ENCODE measurements at places on chromosomes 2 and 18.

- DNase-seq = no peak
These were observed 632.7 kb upstream of the ID2 start for GRCh38 chr2:8049176-8049575.

DNA sequence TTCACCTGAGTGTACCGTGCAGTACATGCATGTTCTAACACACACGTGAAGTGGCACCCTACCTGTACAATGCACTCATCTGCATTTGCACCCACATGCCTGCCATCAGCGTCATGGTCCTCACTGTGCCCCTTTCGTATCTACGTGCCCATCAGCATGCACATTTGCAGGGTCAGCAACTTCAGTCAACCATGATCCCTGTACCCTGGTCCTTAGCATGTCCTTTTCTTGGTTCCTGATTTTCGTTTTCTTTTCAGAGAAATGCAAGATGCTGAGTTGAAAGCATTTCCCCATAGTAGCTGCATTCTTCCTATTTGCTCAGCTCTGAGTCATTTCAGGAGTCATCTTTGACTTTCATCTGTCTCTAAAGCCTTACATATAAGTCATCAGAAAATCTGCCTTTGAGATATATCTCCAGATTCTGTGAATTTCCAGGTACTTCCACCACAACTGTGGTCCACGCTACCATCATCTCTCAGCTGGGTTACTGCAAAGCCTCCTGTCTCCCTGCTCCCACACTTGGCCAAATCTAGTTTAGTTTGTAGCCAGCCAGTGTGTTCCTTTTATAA lies 14.7 kb upstream of the PUM2 start:
- no peak for DNase-seq

- DNase-seq = no peak
These were observed 3.7 kb downstream of the ODC1 start for GRCh38 chr2:10444463-10444862.

DNA sequence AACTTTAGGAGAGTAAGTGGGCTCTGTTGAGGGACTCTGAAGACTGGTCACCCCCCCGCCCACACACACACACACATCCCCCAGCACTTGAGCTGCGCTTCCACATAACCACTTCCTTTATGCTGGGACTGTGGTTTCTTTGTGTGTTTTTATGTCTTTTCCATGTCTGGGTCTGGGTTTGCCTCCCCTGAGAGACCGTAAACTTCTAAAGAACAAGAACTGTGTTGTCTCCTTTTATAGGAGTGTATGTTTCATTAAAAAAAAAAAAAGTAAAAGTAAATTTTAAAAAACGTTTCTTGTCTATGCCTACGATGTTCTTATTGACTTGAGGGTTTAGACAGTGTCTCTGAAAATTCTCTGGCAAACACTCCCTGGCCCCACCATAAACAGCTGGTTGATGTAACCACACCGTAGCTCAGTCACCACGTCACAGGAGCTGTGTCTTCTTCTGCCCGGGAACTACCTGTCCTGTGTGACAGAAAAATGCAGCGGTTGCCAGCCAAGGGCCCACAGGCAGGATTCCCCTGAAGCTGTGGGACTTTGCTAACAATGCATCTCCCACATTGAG lies 68.0 kb downstream of the KLHL29 start:
- no peak for DNase-seq

DNA sequence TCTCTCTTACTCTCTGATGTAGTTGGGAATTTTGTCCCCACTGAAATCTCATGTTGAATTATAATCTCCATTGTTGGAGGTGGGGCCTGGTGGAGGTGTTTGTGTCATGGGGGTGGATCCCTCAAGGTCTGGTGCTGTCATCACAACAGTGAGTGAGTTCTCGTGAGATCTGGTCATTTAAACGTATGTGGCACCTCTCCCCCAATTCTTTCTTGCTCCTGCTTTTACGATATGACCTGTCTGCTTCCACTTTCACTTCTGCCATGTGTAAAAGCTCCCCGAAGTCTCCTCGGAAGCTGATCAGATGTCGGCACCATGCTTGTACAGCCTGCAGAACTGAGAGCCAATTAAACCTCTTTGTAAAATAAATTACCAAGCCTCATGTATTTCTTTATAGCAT lies 337.8 kb upstream of the CDH2 start:
- DNase-seq = no peak

DNA sequence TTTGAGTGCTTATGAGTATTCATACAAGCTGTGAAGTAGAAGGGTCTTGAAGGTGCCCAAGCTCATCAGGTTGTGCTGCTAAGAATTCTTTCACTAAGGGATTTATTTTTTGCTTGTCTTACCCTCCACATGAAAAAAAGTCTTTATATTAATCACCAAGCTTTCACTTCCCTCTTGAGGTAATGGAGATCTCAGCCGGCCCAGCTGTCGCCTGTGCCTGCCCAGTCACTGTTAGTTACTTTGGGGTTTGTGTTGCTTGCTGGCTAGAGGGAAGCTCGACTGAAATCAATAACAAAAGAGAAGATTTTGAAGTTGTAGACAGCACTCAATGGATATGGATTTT lies 21.9 kb downstream of the MC2R start:
- no peak for DNase-seq

- no peak for DNase-seq
These were observed 170.4 kb downstream of the ZNF407 start for GRCh38 chr18:74768096-74768495.

DNA sequence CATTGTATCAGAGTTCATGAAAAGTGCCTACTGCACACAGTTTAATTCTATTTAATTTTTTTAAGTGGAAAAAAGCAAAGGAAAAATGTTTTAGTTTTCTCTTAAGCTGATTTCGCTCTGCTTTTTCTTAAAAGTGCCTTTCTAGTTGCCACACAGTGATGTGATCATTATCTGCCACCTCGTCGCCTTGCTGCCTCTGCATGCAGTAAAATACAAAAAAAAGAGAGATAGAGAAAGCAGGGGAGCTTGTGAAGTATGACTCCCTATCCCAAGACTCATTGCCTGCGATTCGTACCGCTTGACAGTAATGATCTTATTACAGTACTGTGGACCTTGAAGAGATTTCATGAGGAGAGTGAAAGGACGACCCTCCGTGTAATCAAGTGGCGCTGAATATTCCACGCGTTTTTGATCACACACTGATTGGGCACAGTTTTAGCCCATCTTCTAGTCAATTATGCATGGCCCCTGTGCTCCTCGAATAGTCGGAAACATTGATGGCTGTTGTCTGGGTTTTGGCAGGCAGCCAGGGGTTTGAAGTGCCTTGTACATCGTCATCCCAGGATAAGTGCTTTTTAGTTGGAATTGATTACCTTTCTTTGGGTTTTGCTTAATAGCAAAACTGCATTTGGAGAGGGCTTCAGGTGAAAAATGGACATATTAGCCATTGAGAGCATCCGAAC lies 188.3 kb downstream of the GBX2 start:
- no peak for DNase-seq

Data from epithelial cell of prostate (primary cell).